Lower leg skin (tissue), 4 donors: ENCODE measurements at places on chromosomes 12 and 14. TPM values are rescaled to one million over a fixed set of nuclear protein-coding genes. Genes with fewer than 3 reads are reported as not detected.
A peak's percentile ranks its signal among the peaks of the same experiment; 100 is the strongest.

GRCh38 chr12:2098852-2099251 lies 46.1 kb downstream of the CACNA1C start:
- DNase-seq: no peak

GRCh38 chr12:120101617-120102016 lies 14.9 kb downstream of the RAB35 start:
- DNase-seq: no peak

DNA sequence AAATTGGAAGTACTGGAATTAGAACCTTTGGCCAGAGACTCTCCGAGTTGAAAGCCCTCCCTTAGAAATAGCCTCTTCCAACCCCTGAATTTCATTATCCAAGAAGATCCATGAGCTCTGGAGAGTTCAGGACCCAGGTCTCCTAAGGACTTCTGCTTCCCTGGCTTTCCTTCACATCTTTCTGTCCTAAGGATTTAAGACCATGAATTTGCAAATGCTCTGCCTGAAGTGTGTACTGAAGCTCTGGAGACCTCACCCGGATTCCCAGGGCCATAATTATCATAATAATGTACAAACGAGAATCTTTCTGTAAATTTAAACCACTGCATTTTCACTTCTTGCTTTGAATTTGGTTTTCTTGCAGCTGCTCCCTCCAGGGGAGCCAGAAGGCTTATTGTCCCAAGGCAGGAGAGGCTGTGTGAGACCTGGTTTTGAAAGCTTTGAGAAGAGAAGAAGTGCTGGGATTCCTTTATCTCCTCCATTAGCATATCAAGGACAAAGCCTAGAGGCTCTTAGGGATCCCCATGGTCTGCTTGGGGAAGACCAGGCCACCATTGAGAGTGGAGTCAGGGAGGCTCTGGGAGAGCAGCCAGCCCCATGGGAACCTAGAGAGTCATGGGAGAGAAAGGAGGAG lies 41.1 kb downstream of the GLRX5 start:
- DNase-seq: no peak

NOVA1 gene
- 8.2 TPM for total RNA-seq

- no peak for DNase-seq
Measured at GRCh38 chr12:102638777-102639176, 158.4 kb upstream of the IGF1 start.

GRCh38 chr12:41980390-41980789 lies 164.3 kb downstream of the GXYLT1 start:
- no peak for DNase-seq

DNA sequence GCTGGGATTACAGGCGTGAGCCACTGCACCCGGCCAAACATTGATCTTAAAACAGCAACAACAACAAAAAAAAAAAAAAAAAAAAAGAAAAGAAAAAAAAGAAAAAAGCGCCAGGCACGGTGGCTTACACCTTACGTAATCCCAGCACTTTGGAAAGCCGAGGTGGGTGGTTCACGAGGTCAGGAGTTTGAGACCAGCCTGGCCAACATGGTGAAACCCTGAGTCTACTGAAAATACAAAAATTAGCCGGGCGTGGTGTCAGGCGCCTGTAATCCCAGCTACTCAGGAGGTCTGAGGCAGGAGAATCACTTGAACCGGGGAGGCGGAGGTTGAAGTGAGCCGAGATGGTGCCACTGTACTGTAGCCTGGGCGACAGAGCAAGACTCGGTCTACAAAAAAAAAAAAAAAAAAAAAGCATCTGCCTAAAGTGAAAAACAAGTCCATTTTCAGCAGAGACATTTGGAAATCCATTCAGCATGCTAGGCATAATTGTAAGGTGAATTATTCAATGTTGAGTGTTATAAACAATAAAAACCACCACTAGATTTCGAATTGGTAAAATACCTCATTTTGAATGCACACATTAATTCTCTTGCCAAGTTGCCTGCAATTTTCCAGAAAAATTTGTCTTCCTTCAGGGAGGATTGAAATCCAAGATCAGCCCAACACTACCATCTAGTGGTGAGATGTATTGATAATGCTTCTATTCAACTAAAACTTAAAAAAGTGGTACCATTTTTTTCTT lies 8.0 kb upstream of the CERS5 start:
- DNase-seq: peak; percentile 34

DNA sequence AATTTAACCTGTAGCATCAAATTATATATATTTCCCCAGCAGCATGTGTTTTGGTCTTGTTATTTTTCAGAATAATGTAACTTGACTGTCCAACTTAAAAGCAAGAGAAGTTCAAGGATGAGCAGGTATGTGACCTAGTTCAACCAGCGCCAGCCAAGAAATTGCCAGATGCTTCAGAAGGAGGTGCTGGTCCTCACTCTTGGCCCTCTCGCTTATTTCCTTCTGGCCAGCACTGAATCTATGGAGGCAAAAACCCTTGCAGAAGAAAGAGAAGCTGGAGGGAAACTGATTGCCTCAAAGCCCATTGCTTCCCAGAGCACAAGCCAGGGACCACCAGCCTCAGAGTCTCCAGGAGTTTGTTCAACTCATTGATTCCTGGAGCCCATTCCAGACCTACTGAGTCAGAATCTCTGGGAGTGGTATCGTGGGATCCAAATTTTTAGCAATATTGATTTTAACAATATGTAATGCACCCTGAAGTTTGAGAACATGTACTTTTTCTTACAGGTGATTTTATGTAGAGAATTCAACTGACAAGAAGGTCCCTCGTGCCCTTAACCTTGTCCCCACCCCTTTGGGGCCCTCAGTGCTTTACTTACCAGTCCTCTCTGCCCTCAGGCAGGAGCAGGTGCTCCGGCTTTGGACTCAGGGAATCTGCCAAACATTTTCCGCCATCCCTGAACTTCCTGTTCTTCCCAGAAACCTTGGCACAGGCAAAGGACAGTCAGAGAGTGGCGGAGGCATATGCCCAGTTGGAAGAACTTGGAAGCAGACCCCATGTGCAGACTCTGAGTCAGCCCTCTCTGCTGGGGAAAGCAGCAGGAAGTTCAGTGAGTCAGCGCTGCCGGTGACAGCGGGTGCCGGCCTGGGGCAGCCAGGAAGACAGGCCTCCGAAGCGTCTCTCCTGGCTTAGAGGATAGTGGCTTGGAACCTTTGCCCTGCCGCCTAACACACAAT lies 10.4 kb downstream of the BEST3 start:
- peak; percentile 31 for DNase-seq

DNA sequence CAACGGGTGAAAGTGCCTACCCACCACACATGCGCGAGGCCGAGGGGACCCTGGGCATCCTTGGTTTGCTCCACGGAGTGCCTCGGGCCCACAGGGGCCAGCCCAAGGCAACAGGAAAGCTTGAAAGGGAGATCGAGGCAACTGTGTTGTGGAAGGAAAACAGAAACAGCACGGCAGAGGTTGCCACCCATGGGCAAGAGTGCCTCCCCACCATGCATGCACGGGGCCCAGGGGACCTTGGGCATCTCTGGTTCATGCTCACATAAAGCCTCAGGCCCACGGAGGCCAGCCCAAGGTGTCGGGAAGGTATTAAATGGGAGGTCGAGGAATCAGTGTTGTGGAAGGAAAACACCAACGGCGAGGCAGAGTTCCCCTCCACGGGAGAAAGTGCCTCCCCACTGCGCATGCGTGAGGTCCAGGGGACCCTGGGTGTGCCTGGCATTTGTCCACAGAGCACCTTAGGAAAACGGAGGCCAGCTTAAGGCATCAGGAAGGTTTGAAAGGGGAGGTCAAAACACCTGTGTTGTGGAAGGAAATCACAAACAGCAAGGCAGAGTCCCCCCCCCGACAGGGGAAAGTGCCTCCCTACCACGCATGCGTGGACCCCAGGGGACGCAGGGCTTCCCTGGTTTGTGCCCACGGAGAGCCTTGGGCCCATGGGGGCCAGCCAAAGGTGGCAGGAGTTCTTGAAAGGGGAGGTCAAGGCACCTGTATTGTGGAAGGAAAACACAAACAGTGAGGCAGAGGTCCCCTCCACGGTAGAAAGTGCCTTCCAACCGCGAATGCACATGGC lies 367.3 kb downstream of the ALG10 start:
- no peak for DNase-seq

DNA sequence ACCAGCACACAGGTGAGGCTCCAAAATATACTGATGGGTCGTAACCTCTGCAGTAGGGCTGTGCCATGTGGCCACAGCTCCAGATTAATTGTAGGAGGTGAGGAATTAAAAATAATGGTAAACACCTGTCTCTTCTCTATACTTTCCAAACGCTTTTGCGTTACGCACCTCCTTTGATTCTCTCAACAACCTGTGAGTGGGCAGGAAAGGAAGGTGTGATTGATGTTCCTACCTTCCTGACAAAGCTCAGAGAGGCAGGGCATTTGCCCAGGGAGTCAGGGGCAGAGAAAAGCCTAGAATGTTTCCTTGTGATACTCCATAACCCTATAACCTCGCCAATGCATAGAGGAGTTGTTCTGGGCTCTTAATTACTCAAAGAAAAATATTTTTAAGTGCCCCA lies 124.9 kb downstream of the PRMT8 start:
- DNase-seq: no peak

GRCh38 chr14:64865992-64866391 lies 13.7 kb downstream of the SPTB start:
- DNase-seq: no peak

- no peak for DNase-seq
Measured at GRCh38 chr12:76106631-76107030, 22.1 kb upstream of the NAP1L1 start.
